ENCODE measurements at places on chromosomes 16 and 17.

DNA sequence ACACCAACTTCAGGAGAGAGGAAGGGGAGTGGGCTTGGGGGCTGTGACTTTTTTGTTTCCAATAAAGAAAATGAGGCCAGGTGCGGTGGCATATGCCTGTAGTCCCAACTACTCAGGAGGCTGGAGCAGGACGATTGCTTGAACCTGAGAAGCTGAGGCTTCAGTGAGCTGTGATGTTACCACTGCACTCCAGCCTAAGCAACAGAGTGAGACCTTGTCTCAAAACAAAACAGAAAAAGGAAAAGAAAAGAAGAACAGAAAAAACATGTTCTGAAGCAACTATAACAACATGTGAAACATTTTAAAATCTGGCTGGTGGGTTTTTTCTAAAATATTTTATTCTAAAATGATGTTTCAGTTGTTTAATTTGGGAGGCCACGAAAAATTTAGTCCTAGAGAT lies 554.0 kb upstream of the ZFHX3 start:
- DNase-seq = no peak

DNA sequence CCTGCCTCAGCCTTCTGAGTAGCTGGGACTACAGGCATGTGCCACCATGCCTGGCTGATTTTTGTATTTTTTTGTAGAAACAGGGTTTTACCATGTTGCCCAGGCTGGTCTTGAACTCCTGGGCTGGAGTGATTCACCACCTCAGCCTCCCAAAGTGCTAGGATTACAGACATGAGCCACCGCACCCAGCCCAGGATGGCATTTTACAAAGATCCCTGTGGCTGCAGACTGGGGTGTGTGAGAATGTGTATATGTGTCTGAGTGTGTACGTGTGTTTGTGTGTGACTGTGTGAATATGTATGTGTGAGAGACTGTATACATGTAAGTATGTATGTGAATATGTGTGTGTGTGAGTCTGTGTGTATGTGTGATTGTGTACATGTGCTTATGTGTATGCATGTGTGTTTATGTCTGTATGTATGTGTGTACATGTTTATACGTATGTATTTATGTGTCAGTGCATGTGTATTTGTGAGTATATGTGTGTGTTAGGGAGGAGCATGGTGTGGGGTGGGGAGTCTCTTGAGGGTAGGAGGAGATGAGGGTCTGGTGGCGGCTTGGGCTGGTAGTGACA lies 17.0 kb downstream of the RPTOR start:
- no peak for DNase-seq

DNA sequence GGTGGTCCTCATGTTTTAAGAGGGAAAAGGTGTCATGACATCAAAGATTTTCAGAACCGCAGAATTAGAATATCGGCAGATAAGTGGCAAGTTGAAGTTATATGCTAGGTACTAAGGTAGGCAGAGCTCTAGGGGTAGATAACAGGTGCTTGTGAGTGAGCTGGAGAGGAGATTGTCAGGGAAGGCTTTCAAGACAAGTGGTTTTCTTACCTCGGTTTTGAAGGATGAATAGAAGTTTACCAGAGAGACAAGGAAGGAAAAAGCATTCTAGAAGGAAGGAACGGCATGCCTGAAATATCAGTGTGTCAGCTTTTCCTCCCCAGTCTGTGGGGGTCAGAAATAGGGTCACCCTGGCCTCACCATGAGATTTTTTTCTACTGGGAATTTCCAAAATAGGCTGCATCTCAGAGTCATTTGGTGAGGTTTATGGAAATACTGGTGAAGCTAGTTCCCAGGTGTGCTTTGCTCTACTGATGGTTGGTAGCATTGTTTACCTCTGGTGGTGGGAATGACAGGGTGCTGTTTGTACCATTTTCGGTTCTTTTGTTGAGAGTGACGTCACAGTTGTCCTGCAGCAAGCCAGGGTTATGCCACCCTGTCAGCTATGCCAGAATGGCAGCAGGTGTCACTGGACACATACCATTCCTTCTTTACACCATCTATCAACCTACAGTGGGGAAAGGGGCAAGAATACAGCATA lies 112.5 kb downstream of the MSI2 start:
- DNase-seq = no peak

DNA sequence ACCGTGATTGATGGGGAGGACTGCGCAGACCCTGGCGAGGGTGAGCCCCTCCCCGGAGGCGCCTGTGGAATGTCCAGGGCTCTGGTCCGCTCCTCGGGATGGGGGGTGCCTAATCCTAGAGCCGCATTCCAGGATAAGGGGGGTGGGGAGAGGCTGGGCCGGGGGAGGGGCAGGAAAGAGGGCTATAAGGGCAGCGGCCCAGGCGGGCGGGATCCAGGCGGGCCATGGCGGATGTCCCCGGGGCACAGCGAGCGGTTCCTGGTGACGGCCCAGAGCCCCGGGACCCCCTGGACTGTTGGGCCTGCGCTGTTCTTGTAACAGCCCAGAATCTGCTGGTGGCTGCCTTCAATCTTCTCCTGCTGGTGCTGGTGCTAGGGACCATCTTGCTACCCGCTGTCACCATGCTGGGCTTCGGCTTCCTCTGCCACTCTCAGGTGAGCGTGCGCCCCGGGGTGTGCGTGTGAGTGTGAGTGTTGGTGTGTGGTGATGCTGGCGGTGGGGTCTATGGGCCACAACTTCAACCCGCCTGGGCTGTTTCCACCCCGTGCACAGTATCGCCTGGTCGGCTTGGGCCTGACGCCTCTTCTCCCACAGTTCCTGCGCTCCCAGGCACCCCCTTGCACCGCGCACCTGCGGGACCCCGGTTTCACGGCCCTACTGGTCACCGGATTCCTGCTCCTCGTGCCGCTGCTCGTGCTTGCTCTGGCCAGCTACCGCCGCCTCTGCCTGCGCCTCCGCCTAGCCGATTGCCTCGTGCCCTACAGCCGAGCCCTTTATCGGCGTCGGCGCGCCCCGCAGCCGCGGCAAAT lies at the start of gene TMEM88:
TMEM88 (plus strand) TSS at position 216 of the 809 bp plus-strand sequence; CDS start at position 225, 9 bp downstream.
- peak; percentile 31 for DNase-seq

GRCh38 chr17:68020409-68020756 lies 15.2 kb upstream of the KPNA2 start:
- DNase-seq = no peak

GRCh38 chr16:7650431-7650830 lies 317.8 kb downstream of the RBFOX1 start:
- no peak for DNase-seq

- DNase-seq = no peak
Observed at GRCh38 chr17:55710829-55711496, 11.7 kb downstream of the TMEM100 start.

DNA sequence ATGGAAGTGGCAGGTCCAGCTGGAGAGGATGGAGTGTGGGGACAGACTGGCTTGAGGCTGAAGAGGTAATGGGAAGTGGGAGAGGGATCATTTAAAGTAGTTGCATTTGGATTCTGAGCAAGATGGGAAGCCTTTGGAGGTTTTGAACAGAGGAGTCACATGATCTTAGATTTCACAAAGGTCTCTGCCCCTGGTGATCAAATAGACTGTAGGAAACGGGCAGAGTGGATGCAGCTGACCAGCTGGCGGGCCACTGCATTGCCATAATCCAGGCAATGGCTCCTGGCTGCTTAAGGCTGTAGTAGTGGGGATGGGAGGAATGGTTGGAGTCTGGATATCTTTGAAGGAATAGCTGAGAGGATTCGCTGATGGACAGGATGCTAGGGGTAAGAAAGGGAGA lies 81.5 kb downstream of the SLC6A2 start:
- no peak for DNase-seq

GRCh38 chr16:54742436-54742835 lies 188.2 kb upstream of the IRX5 start:
- DNase-seq = no peak

DNA sequence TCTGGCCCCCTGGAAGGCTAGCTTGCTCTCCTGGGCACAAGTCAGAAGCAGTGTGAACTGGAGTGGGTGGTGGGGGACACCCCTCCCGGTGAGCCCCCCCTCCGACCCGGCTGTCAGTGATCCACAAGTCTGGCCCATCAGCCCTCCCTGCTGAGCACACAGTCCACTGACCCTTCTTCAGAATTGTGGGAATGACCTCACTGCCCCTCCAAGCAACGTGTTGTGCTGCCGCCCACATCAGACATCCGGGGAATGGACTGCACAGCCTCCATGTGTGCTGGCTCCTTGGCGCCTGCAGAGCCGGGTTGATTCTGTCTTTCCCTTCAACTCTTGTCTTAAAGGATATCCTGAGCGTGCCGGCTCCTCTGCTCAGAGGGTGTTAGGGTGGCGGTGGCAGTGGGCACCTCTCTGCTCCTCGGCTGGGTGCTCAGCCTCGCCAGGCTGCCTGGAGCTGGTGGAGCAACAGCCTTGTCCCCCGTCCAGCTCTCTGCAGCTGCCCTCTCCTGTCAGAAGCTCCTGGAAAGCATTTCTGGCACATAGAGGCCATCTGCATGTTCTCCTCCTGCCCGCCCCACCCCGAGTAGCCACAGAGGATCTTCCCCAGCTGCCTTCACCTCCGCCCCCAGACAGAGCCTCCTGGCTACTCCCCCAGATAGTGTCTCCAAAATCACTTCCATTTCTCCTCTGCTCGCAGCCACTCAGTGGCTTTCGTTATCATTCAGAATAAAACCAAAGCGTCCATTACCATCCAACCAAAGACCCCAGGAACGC lies 19.8 kb downstream of the NPTX1 start:
- DNase-seq = peak; percentile 61

DNA sequence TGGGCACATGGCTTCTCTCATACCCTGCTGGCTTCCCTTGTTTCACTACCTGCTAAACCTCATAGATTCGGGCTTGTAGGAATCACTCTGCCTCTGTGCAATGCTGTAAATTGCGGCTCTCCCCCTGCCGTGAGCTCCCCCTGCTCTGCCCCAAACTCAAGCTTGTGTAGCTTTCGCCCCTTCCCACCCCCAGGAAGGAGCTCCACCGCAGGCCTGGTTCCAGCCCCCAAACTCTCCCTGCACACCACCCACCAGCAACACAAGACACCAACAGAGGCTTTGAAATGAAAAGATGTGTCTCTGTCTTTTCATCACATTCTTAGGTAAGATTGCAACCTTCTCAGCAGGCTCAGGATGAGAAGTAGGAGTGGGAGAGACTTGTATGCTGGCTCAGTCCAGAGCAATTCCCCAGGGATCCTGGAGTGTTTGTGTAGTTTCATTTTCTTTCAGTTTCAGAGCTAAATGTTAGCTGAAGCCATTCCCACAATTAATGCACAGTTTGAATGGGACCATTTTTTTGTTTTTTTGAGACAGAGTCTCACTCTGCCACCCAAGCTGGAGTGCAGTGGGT lies 14.2 kb downstream of the CX3CL1 start:
- DNase-seq = peak; percentile 65

GRCh38 chr17:81547614-81547982 lies 4.6 kb downstream of the FAAP100 start:
- DNase-seq = no peak
